SW480 (cell line): ENCODE measurements at places on chromosomes 6 and 20.

GRCh38 chr20:51661609-51662178 lies 106.5 kb downstream of the ATP9A start:
- DNase-seq = peak; percentile 100

DNA sequence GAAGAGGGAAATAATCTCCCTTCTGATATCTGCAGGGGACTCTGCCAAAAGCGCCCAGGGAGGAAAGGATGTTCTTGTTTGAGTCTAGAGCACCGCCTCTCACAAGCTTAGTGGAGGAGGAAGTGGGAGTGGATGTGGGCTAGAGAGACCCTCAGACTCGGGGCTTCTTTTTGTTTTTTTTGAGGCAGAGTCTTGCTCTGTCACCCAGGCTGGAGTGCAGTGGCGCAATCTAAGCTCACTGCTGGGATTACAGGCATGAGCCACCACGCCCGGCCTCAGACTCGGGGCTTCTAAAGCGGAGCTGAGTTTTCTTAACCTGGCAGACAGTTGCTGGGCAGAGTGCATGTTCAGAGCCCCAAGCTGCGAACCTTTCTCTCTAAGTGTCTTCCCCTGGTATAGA lies 310.8 kb downstream of the BMP7 start:
- DNase-seq = no peak

DNA sequence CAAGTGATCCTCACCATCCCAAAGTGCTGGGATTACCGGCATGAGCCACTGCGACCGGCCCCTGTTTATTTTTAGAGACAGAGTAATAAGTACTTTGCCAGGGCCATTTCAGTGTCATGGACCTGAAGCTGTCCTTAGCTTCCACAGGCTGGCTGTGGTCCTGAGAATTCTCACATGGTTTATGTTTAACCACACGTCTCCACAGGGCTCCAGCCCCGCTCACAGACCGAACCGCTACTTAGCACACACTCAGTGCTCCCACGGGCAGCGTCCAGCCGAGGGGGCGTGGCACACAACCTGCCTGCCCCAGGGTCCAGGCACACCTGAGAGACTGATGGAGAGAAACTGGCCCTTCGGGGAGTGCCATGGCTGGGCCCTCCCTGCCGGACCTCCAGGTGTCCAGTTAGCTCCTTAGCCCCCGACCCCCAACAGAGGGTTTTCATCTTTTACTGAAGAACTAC lies 11.7 kb downstream of the ACSS1 start:
- no peak for DNase-seq

GRCh38 chr6:6565069-6565468 lies 23.5 kb upstream of the LY86 start:
- no peak for DNase-seq

DNA sequence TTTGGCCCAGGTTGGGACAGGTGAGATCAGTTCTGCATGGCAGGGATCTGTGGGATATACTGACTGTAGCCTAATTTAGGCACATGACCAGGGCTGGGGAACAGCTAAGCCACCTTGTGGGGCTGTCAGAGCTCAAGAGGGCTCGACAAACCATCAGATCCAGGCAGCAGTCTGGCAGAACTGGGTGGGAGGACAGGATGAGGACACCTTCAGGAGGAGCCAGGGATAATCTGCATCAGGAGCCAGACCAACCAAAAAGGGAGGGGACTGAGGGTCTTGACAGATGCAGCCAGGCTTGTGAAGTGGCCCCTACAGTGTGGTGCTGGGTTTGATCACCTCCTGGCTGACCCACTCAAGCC lies 123.4 kb downstream of the MAFB start:
- DNase-seq = no peak

DNA sequence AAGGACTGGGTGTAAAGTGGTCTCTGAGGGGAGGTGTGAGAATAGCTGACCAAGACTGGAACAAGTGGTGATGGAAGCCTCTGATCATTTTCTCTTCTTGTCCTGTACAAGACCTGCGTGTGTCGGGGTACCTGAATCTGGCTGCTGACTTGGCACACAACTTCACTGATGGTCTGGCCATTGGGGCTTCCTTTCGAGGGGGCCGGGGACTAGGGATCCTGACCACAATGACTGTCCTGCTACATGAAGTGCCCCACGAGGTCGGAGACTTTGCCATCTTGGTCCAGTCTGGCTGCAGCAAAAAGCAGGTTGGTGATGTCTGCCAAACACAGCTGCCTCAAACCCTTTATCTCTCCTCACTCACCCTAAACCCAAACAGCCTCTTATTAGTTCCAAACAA lies 1.7 kb upstream of the HSD17B8 start:
- no peak for DNase-seq

DNA sequence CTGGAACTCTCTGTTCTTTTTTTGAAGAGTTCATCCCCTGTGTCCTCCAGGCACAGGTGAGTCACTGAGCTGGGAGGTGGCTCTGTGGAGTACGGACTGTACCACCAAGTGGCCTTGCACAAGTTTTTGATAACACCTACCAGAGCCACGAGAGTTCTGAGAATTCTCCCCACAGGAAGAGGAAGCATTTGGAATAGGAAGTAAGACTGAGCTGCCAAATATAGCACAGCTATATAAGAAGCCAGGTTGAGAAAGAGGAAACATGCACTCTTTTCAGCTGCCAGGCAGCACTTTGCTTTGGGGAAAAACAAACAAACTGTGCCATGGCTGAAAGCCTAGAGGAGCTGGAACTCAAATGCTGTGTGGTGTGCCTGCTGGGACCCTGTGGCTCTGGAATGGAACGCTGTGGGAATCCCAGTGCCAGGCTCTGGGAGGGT lies 70.8 kb upstream of the RIPOR2 start:
- no peak for DNase-seq

GRCh38 chr6:53048431-53049195 lies 16.6 kb upstream of the FBXO9 start:
- peak; percentile 83 for DNase-seq
